Thyroid gland (tissue), 4 donors: ENCODE measurements at places on chromosomes 16 and 17.

GRCh38 chr17:32314636-32315035 lies 27.3 kb downstream of the C17orf75 start:
- DNase-seq, result no peak
- no peaks in the 10 kb centered on the region for H3K4me1 ChIP-seq
- no peaks in the 10 kb centered on the region for H3K36me3 ChIP-seq
- no peak overlapping the region for H3K27ac ChIP-seq
- no peak overlapping the region for H3K4me3 ChIP-seq

DNA sequence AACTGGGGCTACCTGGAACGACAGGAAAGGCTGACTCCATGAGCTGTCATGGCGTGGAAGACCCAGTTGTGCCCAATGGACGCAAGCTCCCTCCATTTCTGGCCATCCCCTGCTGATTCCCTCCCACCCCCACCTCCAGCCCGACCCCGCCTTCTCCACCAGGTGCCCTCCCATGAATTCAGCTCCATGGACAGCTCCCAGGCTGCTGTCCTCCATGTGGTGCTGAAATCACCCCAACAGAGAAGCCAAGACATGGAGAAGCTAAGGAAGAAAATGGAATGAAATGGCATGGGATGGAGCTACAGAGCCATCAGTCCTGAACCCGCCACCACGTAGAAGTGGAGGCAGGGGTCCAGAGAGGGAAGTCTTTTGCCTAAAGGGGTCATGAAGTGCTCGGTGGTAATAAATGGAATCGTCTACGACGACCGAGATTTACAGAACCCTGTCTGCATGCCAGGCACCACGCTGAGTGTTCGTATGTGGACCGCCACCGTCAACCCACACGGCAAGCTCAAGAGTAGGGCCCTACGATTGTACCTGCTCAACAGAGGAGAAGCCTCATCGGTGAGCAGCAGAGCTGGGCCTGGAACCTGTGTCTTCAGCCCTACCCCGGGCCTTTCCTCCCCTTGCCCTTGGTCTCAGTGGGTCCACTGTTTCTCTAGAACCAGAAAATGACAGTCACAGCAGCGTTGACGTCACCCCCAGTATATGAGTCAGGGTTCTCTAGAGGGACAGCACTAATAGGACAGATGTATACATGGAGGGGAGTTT lies 9.3 kb upstream of the ZC3H18 start:
- H3K4me3 ChIP-seq, result no peak overlapping the region
- H3K27me3 ChIP-seq, result peaks cover 3% of the 10 kb centered on the region
- H3K4me1 ChIP-seq, result peaks cover 4% of the 10 kb centered on the region
- H3K36me3 ChIP-seq, result no peaks in the 10 kb centered on the region

- H3K4me1 ChIP-seq, result peaks cover 10% of the 10 kb centered on the region
- H3K27me3 ChIP-seq, result no peaks in the 10 kb centered on the region
- H3K4me3 ChIP-seq, result no peak overlapping the region
Observed at GRCh38 chr16:89707695-89708094, 6.2 kb upstream of the SPATA2L start.

DNA sequence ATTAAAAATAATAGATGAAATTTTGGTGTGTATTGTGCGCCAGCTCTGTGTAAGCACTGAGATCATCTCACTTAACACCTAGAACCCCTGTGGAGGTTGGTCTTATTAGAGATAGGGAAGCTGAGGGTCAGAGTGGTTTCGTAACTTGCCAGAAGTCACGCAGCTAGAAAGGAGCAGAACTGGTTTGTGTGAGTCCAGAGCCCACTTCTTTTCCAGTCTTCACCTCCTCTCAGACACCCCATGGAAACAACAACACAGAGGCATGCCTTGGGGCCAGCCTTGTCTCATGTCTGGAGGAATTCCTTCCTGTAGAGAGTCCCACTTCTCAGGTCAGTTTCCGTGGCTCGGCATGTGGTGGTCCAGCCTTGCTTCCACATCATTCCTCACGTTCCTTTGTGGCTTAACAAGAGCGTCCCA lies 16.5 kb downstream of the YPEL2 start:
- no peak overlapping the region for H3K4me3 ChIP-seq
- peaks cover 84% of the 10 kb centered on the region for H3K4me1 ChIP-seq
- H3K27me3 ChIP-seq, result no peaks in the 10 kb centered on the region
- H3K27ac ChIP-seq, result peak overlapping the region; percentile 86
- H3K36me3 ChIP-seq, result no peaks in the 10 kb centered on the region
- peak; percentile 59 for DNase-seq

DNA sequence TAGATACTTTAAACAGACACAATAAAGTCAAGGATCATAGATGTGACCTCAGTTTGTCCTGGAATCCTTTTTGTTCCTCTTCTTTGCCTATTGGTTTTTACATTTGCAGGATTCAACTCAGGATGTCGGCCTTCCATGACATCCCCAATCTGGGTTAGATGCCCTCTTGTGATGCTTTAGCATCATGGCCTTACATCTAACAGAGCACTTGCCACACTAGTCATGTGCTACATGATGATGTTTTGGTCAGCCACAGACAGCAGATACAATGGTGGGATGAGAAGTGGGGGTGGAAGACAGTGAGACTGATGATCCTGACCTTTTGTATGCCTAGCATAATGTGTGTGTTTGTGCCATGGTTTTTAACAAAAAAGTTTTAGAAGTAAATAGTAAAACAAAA lies 1.8 kb upstream of the SYNRG start:
- H3K27ac ChIP-seq, result no peak overlapping the region
- no peak overlapping the region for H3K4me3 ChIP-seq
- no peaks in the 10 kb centered on the region for H3K27me3 ChIP-seq
- H3K4me1 ChIP-seq, result peaks cover 5% of the 10 kb centered on the region

- H3K27me3 ChIP-seq, result no peaks in the 10 kb centered on the region
- H3K4me1 ChIP-seq, result peaks cover 6% of the 10 kb centered on the region
- no peak for DNase-seq
- no peaks in the 10 kb centered on the region for H3K36me3 ChIP-seq
Observed at GRCh38 chr17:79982986-79983385, 52.7 kb downstream of the TBC1D16 start.

GRCh38 chr17:4744999-4745969 lies 5.6 kb upstream of the CXCL16 start:
- H3K4me3 ChIP-seq, result no peak overlapping the region
- no peaks in the 10 kb centered on the region for H3K36me3 ChIP-seq
- H3K4me1 ChIP-seq, result peaks cover 8% of the 10 kb centered on the region
- H3K27me3 ChIP-seq, result no peaks in the 10 kb centered on the region
- H3K27ac ChIP-seq, result no peak overlapping the region
